Hindlimb muscle (tissue), 1 donor: ENCODE measurements at places on chromosomes 6 and 20.

- DNase-seq = no peak
Measured at GRCh38 chr6:19024737-19025136, 637.6 kb downstream of the RNF144B start.

GRCh38 chr6:49565855-49566254, 15.4 kb downstream of the C6orf141 start:
- no peak for DNase-seq

- DNase-seq = no peak
Measured at GRCh38 chr20:38175304-38176180, 10.5 kb upstream of the TGM2 start.

DNA sequence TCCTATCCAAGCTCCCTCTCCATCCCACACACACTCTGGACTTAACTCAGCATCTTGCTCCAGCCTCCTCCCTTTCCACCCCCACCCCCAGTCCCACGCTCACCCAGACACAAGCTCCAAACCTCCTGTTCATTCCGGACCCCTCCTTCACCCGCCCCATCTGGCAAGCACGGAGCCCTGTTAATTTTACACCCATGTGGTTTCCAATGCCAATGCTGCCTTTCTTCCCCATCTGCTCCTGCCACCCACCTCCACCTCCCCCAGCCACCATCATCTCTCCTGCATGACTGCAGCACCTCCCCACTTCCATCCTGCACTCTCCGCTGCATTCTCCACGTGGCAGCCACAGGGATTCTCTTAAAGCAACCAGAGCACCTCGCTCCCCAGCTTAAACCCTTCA, 9.9 kb upstream of the CDK5RAP1 start:
- no peak for DNase-seq

- no peak for DNase-seq
Measured at GRCh38 chr6:1063671-1064355, 248.1 kb upstream of the FOXQ1 start.

DNA sequence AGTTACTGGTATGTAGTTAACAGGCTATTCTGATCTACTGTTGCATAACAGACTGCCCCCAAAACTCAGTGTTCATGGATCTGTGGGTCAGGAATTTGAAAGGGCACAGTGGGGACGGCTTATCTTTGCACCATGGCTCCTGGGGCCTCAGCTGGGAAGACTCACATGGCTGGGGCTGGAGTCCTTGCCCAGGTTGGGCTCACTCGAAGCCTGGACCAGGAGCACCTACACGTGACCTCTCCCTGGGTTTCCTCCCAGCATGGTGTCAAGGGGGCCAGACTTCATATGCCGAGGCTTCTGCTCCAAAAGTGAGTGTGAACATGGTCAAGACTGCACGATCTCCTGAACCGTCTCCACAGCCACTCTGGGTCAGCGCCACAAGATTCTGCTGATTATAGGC, 11.7 kb downstream of the SYNDIG1 start:
- no peak for DNase-seq
